ENCODE measurements at places on chromosomes 7 and 10. TPM values are rescaled to one million over a fixed set of nuclear protein-coding genes. Genes with fewer than 3 reads are reported as not detected.

The TMEM229A gene
- total RNA-seq, result 1.6 TPM

The MAP3K8 gene
- 10.6 TPM for total RNA-seq

The NEUROG3 gene
- not detected for total RNA-seq

DNA sequence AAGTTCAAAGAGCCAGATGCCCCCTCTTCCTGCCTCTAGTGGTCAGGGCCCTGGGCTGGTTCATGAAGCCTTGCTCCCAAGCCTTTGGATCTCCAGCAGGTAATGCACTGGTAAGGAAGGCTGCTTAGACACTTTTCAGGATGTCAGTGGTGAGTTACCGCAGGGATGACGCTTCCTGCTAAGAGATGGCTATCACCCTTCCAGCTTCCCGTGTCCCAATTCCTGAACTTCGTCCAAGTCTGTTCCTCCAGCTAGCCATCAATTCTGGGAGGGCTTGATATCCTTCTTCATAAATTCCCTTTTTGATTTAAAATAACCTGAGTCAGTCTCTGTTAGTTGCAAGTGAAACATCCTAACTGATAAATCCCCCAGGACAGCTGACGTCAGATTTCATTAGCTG, 221.2 kb downstream of the PLXNA4 start:
- no peak for DNase-seq

DNA sequence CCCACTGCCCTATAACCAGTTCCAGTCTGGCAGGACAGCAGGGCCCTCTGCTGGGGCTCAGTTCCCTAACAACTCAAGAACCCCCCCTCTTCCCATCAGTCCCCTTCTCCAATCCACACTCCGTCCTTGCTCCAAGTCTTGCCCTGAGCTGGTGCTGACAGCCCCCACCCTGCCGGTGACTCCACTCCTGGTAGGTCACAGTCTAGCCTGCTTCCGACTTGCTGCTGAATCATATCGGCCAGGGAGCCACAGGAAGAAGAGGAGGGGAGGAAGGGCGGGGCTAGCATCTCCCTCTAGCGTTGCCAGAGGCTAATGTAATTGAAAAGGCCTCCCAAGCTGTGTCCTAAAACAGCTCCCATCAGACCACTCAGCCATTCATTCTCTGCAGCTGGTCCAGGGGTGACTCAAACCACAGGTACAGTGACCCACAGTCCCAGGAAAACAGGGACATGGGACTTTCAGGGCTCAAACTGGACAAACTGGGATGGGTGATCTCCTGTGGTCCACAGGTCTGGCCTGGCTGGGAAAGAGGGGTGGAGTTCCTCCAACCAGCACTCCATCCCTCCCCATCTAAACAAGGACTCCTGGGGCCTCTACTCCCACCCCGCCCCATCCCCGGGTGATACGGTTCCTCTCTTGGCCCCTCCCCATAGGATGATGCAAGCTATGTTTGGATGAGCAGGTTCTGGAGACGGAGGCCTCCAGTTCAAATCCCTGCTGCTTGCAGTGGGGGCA, 158.8 kb downstream of the SH3PXD2A start:
- peak; percentile 86 for DNase-seq

The UCMA gene
- not detected for total RNA-seq

The GLCCI1 gene
- total RNA-seq, result 6.4 TPM

The SLC16A12 gene
- total RNA-seq, result 7.2 TPM

The MTERF1 gene
- 6.5 TPM for total RNA-seq

DNA sequence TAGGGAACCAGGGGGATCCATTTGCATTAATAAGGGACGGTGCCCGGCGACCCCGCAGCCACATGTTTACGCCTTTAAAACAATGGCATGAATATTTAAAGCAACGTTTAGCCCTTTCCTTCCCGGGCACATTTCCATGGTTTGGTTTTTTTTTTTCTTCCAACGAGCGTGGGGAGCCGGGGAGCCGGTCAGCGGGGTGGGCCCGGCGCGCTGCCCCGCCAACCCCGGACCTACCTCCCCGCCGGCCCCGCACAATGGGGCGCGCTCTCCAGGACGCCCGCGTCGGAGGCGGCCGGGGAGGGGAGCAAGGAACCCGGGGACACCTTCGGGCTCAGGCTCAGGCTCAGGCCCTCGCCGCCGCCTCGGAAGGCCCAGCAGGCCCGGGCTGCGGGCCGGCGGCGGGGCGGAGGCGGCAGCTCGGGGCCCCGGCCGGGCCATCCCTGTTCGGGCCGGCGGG, 1.0 kb downstream of the SEPHS1 start:
- peak; percentile 72 for DNase-seq
